HCT116 (cell line): ENCODE measurements at places on chromosomes 16 and 17. TPM values are rescaled to one million over a fixed set of nuclear protein-coding genes. Genes with fewer than 3 reads are reported as not detected.

GRCh38 chr16:54128629-54129234 lies 157.9 kb downstream of the IRX3 start:
- no peaks in the 10 kb centered on the region for H3K36me3 ChIP-seq
- no peak for DNase-seq
- no peak overlapping the region for H3K4me3 ChIP-seq
- H3K27me3 ChIP-seq: peaks cover 31% of the 10 kb centered on the region
- H3K4me1 ChIP-seq: no peaks in the 10 kb centered on the region
- no peak overlapping the region for H3K27ac ChIP-seq

SERPINF2 gene
- 2.5 TPM for total RNA-seq

- DNase-seq: no peak
- no peak overlapping the region for H3K4me3 ChIP-seq
- H3K36me3 ChIP-seq: no peaks in the 10 kb centered on the region
- H3K27ac ChIP-seq: no peak overlapping the region
These were observed 16.3 kb downstream of the RANBP10 start for GRCh38 chr16:67790071-67790470.

- no peak overlapping the region for H3K4me3 ChIP-seq
- peaks cover 6% of the 10 kb centered on the region; the same call in 1 of the 2 replicates for H3K27me3 ChIP-seq
- no peak overlapping the region for H3K27ac ChIP-seq
- H3K36me3 ChIP-seq: no peaks in the 10 kb centered on the region
These were observed 36.3 kb downstream of the GRB7 start for GRCh38 chr17:39774047-39774446.

DNA sequence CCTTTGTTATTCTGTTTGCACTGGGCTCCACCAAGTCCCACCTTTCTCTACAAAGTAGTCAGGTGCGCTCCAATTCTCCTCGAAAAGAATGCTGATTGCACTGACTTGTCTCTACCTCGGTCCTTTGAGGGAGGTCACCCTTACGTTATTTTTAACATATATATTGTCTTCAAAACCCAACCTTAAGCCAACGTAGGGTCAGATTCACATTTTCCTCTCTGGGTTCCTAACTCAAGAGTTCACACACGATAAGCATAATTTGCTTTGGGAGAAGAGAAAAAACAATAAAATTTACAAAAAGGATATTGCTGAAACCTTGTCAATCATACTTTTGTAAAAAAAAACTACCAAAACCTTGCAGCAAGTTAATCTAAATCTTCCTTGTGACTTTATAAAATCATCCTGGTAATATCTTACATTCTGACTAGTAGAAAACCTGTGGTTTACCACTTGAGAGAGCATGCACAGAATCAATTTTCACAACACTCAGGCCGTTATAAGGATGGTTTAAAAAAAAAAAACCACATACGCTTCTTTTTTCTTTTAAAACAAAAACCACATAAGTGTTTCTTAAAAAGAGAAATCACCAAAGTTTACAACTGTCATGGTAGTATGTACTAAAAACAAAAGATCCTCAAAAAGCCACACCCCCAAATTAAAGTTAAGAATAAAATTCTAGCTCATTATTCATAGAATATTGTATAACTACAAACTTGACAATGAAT lies 72.2 kb upstream of the TRAP1 start:
- no peak overlapping the region for H3K27ac ChIP-seq
- H3K4me3 ChIP-seq: no peak overlapping the region
- H3K36me3 ChIP-seq: peaks cover 9% of the 10 kb centered on the region; the same call in 1 of the 2 replicates
- no peaks in the 10 kb centered on the region for H3K27me3 ChIP-seq
- H3K4me1 ChIP-seq: no peaks in the 10 kb centered on the region

CLEC18A gene
- 1.0 TPM for total RNA-seq

ABCC12 gene
- total RNA-seq: not detected

BAHCC1 gene
- 45.2 TPM for total RNA-seq

- H3K27ac ChIP-seq: no peak overlapping the region
- no peaks in the 10 kb centered on the region for H3K36me3 ChIP-seq
- DNase-seq: no peak
- H3K4me3 ChIP-seq: no peak overlapping the region
- no peaks in the 10 kb centered on the region for H3K27me3 ChIP-seq
These were observed 8.5 kb upstream of the BAIAP2 start for GRCh38 chr17:81026266-81027036.
